ENCODE measurements at places on chromosomes 6 and 20.

GRCh38 chr6:72733045-72733444 is 111.2 kb downstream of the KCNQ5 start:
- no peak for DNase-seq

GRCh38 chr6:164184410-164184809 is 769.9 kb downstream of the QKI start:
- no peak for DNase-seq

GRCh38 chr6:13024616-13025015 is 303.7 kb downstream of the TBC1D7 start:
- DNase-seq, result no peak

DNA sequence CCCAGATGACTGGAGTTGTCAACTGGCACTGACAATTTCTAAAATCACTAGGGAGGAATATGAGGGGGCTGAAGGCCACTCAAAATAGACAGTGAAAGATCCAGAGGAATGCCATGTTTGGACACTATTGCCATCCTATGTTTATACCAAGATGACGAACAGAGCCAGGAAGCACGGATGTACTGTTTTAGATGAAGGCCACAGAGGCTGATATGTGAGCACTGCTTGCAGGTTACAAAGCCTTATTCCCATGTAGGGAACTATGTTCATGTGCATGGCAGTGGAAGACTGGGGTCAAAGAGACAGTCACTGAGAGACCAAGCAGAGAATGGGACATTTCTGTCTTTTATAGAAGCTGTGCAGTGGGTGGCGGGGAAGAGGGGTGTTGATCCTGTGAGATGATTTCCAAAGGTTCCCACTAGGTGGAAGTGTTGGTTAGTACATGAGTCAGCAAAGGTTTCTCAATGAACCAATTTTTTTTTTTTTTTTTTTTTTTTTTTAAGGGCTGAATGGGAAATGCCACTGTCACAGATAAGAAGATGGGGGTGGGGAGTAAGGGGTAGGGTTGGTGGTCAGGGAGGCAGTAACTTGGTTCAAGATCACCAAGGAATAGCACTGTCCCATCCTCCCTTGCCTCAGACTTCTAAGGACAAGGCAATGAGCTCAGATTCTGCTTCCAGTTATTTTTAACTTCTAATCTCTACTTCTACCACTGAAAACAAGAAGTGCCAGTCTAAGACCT is 46.7 kb upstream of the MOCS1 start:
- DNase-seq, result no peak

DNA sequence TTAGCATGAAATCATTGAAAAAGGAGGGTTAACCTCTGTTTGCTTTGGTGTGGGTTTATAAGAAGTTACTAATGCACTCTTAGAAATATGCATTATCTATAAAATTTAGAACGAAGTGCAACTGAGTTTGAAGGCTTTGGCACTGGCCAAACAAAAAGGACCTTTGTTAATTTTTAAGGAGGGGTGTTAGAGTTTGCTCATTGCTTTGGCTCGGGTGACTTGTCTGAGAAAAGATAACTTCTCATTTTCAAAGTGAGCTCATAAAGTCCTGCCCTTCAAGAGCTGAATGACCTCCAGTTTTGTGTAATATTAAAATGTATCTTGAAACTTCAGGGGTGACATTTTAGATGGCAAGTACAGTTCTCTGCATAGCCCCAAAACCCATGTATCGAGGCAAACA is 25.9 kb downstream of the NEDD9 start:
- no peak for DNase-seq

GRCh38 chr6:11714116-11714797 is 64.3 kb downstream of the ADTRP start:
- no peak for DNase-seq

GRCh38 chr6:165880686-165881085 is 217.6 kb upstream of the PDE10A start:
- DNase-seq, result no peak

Data from stimulated activated CD8-positive, alpha-beta memory T cell treated with anti-CD3 and anti-CD28 coated beads, Interleukin-4, amount 100 ng/mL, for 1 hour (primary cell).